WTC11 (cell line): ENCODE measurements at places on chromosomes 4 and X. TPM values are rescaled to one million over a fixed set of nuclear protein-coding genes. Genes with fewer than 3 reads are reported as not detected.

DNA sequence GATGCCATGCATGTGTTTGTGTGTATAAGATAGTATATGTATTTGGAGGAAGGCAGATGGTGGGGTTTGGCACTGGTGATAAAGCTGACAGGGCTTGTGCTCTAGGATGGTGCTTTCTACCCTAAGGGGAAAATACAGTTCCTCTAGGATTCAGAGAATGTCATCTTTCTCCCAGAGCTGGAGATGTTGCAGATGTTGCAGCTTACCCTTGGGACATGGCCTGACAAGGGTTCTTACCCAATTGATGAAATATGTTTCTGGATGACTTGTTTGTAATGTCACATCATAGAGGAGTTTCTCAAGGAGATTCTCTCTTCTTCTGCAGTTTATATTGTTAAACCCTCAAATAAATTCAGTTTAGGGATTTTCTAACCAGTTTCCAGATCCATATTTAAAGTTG, 52.5 kb upstream of the PITX2 start:
- no peak for DNase-seq

DNA sequence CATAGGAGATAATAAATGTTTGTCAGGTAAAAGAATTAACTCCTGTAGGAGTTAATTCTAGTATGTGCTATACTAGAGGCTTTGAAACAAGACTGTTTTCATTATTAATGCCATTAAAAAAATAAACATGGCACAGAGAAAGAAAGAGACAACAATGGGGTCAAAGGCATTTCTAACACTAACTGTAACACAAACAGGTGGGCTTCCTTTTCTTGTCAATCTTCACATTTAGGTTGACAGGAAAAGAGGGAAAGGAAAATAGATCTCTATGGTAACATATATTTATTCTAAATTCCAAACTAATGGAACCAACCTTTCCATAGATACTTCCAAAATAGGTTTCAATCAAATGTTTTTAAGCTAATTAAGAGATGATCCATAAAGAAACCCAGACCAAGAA, 9.8 kb downstream of the ANKRD17 start:
- DNase-seq, result no peak

- no peak for DNase-seq
These were observed 32.2 kb upstream of the PSAPL1 start for GRCh38 chr4:7466904-7467303.

- peak; percentile 15 for DNase-seq
These were observed 833 bp downstream of the FGD1 start for GRCh38 chrX:54494989-54495813.

DDX53 gene
- not detected in 3 replicates for total RNA-seq

GRCh38 chr4:70651864-70652506, 14.3 kb downstream of the JCHAIN start:
- DNase-seq, result no peak

DNA sequence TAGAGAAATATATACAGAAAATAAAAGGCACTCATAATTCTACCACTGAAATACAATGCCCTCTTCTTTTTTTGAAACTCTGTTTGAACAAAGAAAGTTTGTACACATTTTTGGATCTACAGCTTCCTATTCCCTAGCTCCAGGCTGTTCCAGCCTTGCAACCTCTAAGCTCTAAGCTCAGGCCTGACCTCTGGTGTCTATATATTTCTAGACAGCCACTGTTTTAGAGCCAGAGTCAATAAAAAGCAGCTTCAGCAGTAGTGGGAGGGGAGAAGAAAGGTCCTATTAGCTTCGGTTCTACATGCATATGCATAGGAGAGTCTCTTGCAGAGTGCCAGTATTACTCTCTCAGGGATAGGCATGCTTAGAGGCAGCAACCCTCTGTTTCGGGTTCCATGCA, 39.7 kb downstream of the CLDN2 start:
- no peak for DNase-seq

DNA sequence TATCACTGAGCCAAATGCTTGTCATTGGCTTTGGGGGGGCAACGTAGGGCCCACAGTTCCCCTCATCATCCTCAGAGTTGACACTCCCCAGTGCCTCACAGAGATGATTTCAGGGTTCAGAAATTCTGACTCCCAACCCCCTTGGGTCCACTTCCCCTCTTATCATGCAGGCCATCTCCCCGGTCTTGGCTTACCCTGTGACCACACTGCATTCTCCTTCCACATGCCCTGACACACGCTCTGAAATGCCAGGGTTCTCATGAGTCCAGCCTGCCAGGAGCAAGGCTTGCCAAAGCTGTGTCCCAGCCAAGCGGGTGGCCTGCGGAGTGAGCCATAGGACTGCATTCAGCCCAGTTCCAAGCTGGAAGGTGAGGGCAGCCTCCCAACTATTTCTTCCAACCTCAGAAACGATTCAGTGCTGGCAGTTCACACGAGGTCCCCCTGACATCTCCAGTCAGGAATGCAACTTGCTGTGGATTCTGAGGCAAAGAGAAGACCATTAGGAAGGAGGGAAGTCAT, 101.2 kb downstream of the SMIM20 start:
- DNase-seq, result no peak
